ENCODE measurements at places on chromosomes 5 and 9.
A peak's percentile ranks its signal among the peaks of the same experiment; 100 is the strongest.

DNA sequence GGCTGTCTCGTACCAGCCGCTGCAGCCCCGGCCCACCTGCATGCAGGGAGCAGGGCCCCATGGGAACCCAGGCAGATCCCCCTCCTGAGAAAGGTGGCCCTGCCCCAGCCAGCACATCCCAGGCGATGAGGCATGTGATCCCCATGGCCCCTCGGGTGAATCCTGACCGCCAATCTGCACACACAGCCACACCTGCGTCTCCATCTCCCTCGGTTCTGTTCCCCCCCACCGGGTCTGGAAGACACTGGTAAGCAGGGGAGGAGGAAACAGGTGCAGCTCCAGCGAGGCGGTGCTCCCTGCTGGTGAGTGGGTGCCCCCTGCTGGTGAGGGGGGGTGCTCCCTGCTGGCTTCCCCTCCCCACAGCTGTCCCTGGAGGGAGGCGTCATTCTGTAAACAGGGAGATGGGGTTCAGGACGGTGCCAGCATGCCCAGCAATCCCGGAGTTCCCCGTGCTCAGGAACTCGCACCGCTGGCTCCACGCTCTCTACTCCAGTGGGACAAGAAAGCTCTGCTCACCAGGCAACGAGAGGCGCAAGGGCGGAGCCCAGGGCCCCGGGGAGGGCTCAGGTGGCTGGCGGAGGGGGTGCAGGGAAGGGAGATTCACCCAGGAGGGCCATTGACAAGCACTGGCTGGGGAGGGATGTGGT lies 28.4 kb upstream of the SLC12A7 start:
- peak; percentile 63 for DNase-seq

GRCh38 chr5:53956196-53956595 lies 354.2 kb downstream of the ARL15 start:
- no peak for DNase-seq

- DNase-seq = no peak
Observed at GRCh38 chr9:136765041-136765440, 723 bp upstream of the LCN15 start.

- no peak for DNase-seq
Observed at GRCh38 chr9:132991351-132992300, 13.1 kb downstream of the GFI1B start.

DNA sequence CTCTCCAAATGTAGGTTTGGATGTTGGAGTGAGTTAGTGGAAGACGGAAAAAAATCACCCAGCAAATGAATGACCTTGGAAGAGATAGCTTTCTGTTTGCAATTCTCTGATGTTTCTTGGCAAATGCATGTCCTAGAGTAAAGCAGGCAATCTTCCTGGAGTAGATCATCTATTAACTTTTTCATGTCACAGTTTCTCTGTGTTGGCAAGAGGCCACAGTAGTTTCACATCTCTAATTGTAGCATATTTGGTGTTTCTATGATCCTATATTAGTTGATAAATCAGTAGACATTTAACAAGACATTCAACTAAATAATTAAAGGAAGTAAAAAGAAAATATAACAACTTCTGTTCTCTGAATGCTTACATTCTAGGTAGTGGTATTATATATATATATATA lies 138.2 kb upstream of the MINAR2 start:
- no peak for DNase-seq

- no peak for DNase-seq
Observed at GRCh38 chr5:16549491-16550206, 67.1 kb downstream of the RETREG1 start.

DNA sequence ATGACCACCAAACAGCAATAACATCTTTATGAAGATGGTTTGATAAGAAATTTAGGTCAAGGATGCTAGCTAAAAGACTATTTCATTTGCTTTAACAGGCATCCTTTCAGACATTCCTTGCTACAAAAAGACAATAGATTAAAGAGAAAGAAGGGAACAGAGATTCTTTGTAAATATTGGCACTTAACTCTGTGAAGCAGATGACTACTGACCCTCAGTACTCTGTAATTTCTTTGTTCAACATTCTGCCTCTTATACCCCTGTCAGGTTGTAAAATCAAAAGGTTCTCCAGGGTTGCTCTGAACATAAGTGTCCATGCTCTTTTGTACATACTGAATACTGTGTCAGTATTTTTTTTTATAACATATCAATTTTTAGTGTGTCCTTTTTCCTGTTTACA lies 610.6 kb upstream of the GRAMD2B start:
- DNase-seq = no peak

GRCh38 chr9:132250324-132251262 lies 88.7 kb downstream of the NTNG2 start:
- DNase-seq = no peak

DNA sequence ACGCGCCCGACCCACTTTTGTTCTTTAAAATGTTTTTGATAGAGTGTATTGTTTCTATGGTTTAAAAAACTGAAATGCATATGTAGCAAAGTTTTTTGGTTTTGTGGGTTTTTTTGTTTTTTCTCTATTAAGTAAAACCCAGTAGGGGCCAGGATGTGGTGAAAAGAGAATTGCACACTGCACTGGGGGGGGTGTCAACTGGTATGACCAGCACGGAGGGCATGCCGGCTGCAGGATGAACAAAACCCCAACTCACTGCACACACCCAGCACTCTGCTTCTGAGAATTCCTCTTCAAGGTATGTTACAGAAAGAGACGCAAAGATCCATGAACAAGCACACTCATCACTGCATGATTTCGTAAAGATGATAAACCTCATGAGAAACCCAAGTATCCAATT lies 75.0 kb downstream of the STK10 start:
- no peak for DNase-seq

DNA sequence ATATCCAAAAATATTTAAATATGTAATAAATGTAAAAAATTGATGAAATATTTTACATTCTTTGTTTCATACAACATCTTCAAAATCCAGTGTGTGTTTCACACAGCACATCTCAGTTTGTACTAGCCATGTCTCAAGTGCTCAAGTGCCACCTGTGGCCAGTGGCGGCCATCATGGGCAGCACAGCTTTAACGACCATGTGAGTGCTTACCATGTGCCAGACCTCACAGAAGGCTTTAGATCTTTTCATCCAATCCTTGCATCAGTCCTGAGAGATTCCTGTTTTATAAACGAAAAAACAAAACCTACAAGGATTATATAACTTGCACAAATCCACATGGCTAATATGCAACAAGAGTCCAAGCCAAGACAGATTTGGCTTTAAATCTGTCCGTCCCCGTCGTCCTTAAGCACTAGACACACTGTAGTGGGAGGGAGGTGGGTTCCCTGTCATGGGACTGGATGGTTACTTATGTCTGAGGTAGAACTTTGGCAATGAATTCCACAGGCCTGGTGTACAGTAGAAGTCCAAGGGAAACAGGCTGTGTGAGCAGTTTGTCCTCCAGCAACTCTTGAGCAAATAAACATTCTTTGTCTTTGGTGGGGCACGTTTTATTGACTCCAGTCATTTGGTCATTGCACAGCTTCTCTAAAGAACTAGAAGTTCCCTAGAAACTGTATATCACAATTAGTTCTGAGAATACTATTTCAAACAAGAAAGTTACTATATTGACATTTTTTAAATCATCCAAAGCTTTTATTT lies 25.0 kb upstream of the F2R start:
- no peak for DNase-seq

- no peak for DNase-seq
Observed at GRCh38 chr5:151208481-151208914, 15.4 kb downstream of the CCDC69 start.

DNA sequence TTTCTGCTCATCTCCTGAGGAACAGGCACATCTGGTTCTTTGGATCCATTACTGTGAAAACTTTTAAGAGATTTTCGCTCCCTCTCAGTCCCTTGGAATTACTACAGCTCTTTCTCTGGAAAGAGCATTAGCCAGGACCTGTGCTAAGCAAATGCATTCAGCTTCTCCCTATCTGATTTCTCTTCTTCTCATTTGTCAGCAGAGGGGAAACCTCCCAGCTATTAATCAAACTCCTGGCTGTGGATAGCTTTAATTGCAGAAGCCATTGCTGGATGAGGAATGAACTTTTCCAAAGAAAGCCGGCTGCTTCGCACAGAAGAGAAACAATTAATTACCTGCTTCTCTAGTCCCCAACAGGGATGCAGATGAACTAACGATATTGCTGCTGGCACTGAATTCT lies 37.9 kb downstream of the TLR4 start:
- no peak for DNase-seq

DNA sequence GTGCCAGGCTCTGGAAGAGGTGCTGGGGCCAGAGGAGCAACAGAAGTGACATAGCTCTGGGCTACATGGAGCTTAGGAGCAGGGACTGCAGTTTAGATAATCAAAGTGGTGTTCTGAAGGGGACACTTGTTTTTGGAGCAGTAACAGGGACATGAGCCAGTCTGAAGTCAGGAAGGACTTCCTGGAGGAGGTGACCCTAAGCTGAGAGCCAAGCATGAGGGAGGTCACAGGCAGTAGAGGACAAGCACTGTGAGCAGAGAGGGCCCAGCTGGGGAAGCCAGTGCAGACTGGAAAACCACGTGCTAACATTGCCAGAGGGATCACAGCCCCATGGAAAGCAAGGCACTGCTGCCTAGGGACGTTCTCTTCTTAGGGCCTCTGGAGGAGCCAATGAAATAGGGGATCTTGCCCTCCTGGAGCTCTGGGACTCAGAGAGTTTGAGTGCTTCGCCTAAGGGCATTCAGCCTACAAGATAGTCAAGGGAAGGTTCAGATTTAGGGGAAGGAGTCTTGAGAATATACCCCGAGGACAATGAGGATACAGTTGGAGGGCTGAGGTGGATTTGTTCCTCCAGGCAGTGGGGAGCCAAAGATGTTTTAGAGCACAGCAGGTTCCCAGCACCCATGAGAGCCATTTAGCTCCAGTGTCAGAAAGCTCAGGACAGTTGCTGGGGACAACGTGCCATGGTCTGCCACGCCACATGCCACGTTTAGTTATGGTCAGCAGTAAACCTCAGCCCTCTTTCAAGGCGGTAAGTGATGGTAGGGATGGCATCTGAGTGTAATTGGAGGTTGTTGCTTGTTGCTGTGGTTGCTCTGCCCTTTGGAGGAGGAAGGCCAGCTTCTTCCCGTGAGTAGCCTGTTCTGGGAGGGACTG lies 40.5 kb upstream of the SH3PXD2B start:
- no peak for DNase-seq

DNA sequence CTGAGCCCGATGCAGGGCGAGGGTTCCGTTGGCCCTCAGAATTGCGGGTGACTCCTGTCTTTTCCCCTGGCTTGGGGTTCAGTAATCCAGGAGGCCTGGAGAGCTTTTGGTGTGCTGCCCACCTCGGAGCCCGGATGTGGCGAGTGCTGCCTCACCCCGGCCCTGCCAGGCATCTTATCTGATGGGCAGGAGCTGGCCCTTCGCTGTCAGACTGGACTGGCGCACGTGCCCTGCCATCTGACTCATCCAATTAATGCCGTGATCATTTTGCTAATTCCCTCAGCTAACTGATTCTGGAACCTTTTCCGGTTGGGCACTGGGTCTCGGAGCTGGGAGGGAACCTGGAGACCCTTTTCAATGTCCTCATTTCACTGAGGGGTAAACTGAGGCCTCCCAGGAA lies 34.6 kb downstream of the RXRA start:
- DNase-seq = no peak

Measured in activated B cell treated with CpG ODN at 0.5 μM for 24 hours (primary cell).